ENCODE measurements at places on chromosomes 13 and 19.

DNA sequence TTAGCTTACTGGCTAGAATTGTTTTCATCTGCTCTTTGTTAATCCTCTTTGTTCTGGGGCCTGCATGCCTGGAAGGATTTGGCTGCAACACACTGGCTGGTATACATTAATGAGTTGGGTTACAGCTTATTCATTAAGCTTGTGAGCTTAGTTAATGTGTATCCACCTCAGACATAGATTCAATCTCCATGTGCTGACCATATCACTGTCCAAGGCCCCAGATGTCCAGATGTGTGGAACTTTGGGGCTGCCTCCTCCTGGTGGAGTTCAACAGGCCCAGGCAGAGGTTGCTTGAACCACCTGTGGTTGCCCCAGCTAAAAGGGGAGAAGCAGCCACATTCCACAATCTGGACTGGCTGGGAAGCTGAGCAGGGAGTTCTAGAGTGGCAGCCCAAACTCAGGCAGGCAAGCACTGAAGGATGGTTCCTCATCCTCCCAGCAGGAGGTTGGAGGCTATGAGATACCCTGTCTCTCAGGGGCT lies 5.4 kb downstream of the DIAPH3 start:
- DNase-seq = no peak

DNA sequence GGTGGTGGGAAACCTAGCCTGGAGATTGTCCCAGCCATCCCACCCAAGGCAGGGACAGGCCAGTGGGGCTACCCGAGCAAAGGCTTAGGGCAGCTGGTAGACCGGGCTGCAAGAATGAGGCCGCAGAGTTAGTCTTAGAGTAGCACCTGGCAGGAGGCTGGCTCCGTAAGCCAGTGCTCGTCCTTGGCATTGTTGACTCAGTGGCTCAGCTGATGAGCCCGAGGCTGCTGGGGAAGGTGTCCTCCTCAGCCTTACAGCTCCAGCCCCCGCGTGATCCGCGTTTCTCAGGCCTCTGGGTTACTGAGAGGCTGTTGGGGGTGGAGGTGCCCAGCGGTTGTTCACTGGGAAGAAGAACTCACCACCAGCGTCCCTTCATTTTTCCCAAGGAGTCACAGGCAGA lies 24.7 kb downstream of the PPP1R37 start:
- DNase-seq = no peak

DNA sequence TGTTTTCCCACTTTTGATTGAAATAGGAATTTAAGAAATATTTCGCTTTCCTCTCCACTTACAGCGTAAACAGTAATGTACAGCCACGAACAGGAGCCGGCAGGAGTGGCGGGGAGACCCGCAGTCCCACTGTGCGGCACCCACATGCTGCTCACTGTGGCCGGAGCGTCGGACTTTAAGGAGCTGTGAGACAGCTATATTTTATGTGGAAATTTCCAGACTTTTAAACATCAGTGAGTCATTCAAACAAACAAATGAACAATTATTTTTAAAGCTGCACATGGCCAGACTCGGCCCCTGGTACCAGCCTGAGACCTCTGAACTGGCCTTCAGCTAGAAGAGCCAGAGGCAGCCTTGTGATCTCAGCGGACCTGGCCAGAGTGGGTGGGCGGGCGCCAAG lies 52.5 kb downstream of the CRYL1 start:
- no peak for DNase-seq

DNA sequence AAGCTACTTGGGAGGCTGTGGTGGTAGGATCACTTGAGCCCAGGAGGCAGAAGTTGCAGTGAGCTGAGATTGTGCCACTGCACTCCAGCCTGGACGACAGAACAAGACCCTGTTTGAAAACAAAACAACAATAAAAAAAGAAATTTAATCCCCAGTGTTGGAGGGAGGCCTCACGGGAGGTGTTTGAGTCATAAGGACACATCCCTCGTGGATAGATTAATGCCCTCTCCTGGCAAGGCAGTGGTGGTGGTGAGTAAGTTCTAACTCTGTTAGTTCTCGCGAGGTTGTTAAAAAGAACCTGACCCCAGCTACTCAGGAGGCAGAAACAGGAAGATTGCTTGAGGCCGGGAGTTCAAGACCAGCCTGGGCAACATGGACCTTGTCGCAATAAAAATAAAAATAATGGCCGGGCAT lies 27.6 kb upstream of the SIN3B start:
- DNase-seq = peak; percentile 48

GRCh38 chr19:1376415-1376805 lies 7.3 kb upstream of the NDUFS7 start:
- DNase-seq = no peak

DNA sequence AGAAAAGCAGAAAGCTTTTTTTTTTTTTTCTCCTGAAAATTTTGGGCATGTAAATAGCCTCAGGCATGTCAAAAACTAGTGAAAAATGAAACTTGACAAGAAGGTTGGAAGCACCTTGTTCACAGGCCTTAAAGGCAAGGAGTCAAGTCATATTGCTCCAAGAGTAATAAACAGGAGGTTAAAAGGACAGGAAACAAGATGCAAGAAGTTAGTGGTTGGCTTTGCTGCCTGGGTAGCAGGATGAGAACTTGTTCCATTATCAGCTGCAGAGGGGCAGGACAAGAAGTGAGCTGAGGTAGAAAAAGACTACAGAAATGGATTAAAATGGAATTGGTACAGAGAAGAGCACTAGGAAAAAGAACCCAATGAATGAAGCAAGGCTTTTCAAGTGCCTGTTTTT lies 242.6 kb downstream of the DCT start:
- DNase-seq = no peak

- peak; percentile 23 for DNase-seq
Measured at GRCh38 chr13:52862358-52863206, 14.1 kb upstream of the PCDH8 start.

GRCh38 chr19:16441661-16442162 lies 30.1 kb downstream of the EPS15L1 start:
- no peak for DNase-seq

GRCh38 chr19:7928741-7929701 lies 3.1 kb upstream of the CTXN1 start:
- DNase-seq = peak; percentile 87

Measured in EL (cell line).